Motor neuron (in vitro differentiated cells): ENCODE measurements at places on chromosomes 7 and 10. TPM values are rescaled to one million over a fixed set of nuclear protein-coding genes. Genes with fewer than 3 reads are reported as not detected.
A peak's percentile ranks its signal among the peaks of the same experiment; 100 is the strongest.

DNA sequence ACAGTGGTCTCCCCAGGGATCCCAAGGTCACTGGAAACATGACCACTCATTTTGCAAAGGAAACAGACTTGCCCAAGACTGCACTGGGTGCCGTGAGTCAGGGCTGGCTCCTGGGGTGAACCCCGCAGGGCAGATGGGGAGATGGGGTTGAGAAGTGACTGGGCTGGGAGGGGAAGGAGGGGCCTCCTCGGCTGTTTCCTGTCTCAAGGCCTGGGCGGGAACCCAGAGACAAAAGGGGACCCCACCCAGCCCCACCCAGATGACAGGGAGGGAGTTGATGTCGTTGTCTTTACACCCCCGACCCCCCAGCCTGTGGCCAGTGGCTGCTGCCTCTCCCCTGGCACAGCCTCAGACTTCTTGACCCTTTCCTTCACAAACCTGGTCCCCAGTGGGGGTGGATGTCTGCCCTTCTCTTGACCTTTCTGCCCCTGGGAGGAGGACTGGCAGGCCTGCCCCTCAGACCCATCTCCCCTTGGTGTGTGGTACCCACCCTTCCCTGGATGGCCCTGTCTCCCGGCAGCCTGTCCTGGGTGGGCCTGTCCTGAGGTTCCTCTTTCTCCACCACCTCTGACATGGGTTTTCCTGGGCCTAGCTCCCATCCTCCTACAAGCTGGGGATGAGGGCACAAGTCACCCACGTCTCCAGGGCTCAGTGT is 1.4 kb downstream of the MYO1G start:
- ATAC-seq: peak; percentile 11

DNA sequence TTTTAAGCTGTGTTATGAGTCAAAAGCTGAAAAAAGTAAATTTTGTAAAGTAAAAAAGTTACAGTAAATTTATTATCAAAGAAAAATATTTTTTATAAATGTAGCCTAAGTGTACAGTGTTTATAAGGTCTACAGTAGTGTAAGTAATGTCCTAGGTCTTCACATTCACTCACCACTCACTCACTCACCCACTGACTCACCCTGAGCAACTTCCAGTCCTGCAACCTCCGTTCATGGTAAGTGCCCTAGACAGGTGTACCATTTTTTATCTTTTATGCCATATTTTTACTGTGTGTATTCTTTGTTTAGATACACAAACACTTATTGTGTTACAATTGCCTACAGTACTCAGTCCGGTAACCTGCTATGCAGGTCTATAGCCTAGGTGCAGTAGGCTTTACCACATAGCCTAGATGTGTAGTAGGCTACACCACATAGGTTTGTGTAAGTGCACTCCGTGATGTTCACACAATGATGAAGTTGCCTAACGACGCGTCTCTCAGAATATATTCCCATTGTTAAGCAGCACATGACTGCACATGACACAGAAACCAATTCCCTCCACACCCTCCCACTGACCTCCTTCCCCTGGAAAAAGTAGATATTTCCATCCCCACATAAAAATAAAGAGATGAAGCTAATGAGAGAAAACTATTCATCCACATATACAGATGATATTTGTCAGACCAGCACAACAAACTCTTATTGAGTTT is 44.8 kb upstream of the FGL2 start:
- no peak for ATAC-seq

- ATAC-seq: no peak
Measured at GRCh38 chr7:106589198-106589879, 71.6 kb downstream of the CCDC71L start.

- no peak for ATAC-seq
Measured at GRCh38 chr10:86264481-86265231, 101.9 kb downstream of the GRID1 start.

GRCh38 chr10:70843776-70844489 is 28.2 kb downstream of the SGPL1 start:
- ATAC-seq: no peak

GRCh38 chr10:12377658-12378290 is 28.4 kb downstream of the CAMK1D start:
- ATAC-seq: no peak

GRCh38 chr10:106198275-106198674 is 966.2 kb downstream of the SORCS1 start:
- peak; percentile 54 for ATAC-seq

GRCh38 chr10:24133835-24134234 is 75.1 kb upstream of the KIAA1217 start:
- ATAC-seq: no peak

DNA sequence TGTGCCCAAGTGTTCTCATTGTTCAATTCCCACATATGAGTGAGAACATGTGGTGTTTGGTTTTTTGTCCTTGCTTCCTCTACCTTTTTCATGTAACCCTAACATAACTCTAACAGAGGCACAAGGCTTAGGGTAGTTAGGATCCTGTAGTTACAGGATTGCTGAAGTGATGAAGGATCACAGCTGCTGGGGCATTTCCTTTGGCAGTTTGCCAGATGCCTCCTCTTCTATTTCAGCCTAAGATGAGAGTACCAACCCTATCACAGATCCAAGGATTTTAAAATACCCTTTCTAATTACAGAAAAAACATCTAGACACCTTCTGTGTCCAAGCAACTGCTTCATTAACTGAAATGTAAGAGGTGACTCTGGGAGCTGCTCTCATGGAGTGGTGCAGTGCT is 141.7 kb upstream of the COL1A2 start:
- ATAC-seq: no peak

DNA sequence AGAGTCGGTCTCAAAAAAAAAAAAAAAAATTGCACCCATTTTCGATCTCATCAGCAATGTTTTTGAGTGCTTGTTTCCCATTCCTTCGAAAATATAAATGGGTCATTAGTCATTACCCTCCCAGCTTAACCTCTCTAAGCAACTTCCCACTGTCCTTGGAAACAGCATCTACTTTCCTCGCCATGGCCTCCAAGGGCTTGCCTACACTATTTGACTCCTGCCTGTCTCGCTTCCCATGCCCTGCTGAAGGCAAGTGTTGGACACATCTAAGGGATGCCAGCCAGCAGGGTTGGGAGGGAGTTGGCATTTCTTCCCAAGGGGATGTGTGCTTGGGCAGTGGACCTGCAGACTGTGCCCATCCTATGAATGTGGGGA is 12.7 kb upstream of the RHBDD2 start:
- ATAC-seq: peak; percentile 46

GNGT1 gene
- 0.82 TPM in 1 of 2 replicates, not detected in the other for total RNA-seq

CYP26C1 gene
- 0.54 and 1.1 TPM in 2 replicates for total RNA-seq

TMEM196 gene
- total RNA-seq: 3.7 and 4.1 TPM in 2 replicates

SAP25 gene
- total RNA-seq: 0.90 TPM in 1 of 2 replicates, not detected in the other
